ENCODE measurements at places on chromosomes 12 and 14.
A peak's percentile ranks its signal among the peaks of the same experiment; 100 is the strongest.

- DNase-seq = no peak
These were observed 218.7 kb upstream of the TBX3 start for GRCh38 chr12:114902665-114903064.

- DNase-seq = no peak
These were observed 173.4 kb upstream of the KITLG start for GRCh38 chr12:88753707-88754106.

- no peak for DNase-seq
These were observed 7.5 kb downstream of the TNFRSF1A start for GRCh38 chr12:6334359-6334758.

GRCh38 chr12:112473056-112473455 lies 54.3 kb downstream of the PTPN11 start:
- DNase-seq = no peak

GRCh38 chr12:57603815-57604453 lies 690 bp upstream of the DTX3 start:
- DNase-seq = peak; percentile 75

- DNase-seq = no peak
These were observed 353.8 kb downstream of the AACS start for GRCh38 chr12:125418902-125419564.

- DNase-seq = no peak
These were observed 23.7 kb downstream of the KCNA1 start for GRCh38 chr12:4933411-4933810.

- DNase-seq = peak; percentile 94
These were observed 5.1 kb downstream of the AHNAK2 start for GRCh38 chr14:104973135-104973384.

- DNase-seq = no peak
These were observed 22.6 kb upstream of the TRAF3 start for GRCh38 chr14:102754370-102755262.

DNA sequence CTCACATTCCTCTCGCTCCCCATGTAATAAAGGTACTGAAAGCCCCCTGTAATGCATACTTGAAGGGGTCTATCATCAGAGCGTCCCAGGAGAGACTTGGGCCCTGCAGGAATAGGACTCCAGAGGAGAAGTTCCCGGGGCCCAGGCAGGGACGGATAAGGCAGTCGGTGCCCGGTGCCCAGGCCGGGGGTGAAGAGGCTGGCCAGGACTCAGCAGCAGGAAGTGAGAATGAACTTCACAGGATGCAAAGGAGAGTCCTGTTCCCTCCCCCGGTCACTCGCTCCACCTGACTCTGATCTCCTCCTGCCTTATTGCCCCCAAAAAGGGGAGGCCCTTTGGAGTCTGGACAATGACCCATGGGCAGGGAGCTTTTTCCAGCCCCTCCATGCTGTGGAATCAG lies 40.2 kb downstream of the LRRC74A start:
- no peak for DNase-seq

- DNase-seq = peak; percentile 81
These were observed 87.7 kb upstream of the KRR1 start for GRCh38 chr12:75599061-75599460.

DNA sequence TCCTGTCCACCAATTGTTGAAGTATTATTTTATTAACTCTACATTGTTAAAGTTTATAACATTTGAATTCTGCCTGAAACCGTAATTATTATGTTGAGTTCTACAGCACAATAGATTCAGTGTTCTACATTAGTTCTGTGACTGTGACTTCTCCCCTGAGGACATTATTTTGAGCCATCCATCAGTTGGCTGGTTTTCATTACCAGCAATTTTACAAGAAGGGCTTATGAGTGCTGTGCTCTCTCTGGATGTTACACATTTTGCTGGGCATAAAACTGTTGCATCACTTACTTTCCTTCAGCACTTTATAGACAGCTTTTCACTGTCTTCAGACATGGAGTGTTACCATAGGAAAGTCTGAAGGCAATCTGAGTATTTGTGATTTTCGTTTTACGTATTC lies 118.2 kb upstream of the KITLG start:
- no peak for DNase-seq

- no peak for DNase-seq
These were observed 837.2 kb upstream of the FBXO33 start for GRCh38 chr14:40269436-40269835.

DNA sequence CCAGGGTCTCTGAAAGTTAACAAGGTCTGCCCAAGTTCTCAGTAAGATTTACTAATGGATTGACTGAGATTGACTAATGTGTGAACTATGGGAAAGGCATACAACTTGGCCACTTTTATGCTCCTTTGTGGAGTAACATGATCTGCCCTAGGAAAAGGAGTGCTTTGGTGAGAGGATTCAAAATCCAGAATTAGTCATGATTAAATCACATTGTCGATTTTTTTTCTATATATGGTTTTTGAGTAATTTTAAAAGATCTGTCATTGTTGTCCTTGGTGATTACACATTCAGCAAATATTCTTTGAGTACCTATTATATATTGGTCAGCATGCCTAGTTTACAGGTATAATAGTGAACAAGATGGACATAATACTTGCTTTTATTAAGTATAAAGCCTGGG lies 147.7 kb upstream of the SYT10 start:
- DNase-seq = peak; percentile 74

GRCh38 chr14:37936971-37937370 lies 270.7 kb upstream of the SSTR1 start:
- no peak for DNase-seq

GRCh38 chr14:93099196-93099595 lies 16.5 kb downstream of the ITPK1 start:
- no peak for DNase-seq

DNA sequence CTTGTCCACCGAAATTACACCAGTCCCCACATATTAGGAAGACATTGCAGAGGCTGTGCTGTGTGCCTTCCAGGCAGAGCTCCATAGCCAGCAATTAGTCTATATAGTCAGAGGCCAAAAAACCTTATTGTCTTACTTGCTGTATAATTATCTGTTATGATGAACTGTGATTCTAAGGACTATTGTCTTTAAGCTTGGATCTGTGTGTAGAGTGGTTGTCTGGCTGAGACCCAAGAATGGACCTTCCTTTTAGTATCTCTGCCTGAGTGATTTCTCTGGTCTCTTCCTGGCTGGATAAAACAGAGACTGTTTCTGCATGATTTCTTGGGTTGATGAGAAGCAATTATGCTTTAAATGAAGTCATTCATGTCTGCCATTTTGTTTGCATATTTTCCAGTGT lies 465.3 kb downstream of the PRKD1 start:
- DNase-seq = no peak

DNA sequence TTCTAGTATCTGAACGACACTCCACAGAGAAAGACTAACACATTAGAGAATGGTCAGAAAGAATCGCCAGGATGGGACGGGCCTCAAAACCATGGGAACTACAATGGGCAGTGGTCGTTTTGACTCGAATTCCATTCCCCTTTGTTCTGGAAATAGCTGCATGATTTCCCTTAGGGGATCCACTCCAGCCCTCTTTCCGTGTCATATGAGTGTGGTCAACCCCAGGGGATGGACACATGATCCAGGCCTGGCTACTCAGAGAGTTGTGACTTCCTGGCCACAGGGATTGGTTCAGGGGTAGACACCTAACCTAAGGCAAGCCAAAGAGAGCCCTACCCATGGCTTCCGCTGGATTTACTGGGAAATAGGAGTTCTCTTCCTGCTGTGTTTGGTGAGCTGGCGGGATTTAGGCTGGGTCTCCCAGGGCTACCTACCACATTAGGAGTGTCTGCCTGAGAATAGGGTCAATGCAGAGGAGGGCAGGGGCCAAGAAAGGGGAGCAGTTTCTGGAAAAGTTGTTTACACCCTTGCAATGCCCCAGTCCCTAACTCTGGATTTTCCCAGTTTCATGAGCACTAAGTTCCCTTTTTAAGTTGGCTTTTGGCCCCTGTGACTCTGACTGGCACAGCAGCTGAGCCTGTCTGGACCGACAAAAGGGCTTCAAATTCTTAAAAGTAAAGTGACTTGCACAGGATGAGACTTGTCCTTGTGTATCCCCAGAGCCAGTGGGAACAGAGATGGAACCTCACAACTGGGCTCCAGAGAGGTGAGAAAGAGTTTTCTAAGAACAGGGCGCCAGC lies 28.1 kb upstream of the GPATCH2L start:
- no peak for DNase-seq

DNA sequence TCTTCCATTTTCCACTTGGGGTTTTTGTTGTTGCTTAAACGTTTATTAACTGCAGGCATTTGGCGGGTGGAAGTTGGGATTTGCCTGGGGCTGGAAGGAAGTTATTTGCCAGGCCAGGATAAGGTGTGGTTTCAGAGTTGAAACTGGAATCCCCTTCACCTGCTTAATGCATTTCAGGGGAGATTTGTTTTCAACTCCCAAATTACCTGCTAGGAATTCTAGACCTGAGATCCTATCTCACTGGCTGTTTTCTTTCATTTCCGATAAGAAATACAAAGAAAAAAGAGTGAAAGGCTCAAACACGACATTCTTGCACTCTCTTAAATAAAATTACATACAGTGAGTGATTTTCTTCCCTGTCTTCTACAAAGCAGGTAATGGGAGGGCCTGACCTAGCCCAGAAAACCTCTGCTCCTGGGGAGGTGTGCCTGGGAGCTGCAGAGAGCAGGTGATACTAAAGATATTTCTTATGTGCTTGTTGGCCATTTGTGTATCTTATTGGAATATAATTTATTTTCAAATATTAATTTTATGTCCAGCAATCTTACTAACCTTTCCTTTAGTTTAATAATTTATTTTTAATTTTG lies 278.2 kb downstream of the ZFP36L1 start:
- DNase-seq = no peak

- DNase-seq = no peak
These were observed 31.0 kb upstream of the PTCSC3 start for GRCh38 chr14:36207500-36207899.

GRCh38 chr12:57488402-57489156 lies 711 bp downstream of the MARS1 start:
- DNase-seq = no peak
